Prostate gland (tissue), 2 donors: ENCODE measurements at places on chromosomes 16 and 17.
A peak's percentile ranks its signal among the peaks of the same experiment; 100 is the strongest.

- H3K4me1 ChIP-seq, result no peaks in the 10 kb centered on the region
- no peaks in the 10 kb centered on the region for H3K36me3 ChIP-seq
- DNase-seq, result peak; percentile 25
Observed at GRCh38 chr17:48814504-48814903, 2.5 kb downstream of the TTLL6 start.

GRCh38 chr16:2584729-2585650 lies 47.2 kb downstream of the PDPK1 start:
- no peak overlapping the region for H3K27ac ChIP-seq
- DNase-seq, result no peak
- no peaks in the 10 kb centered on the region for H3K4me1 ChIP-seq
- H3K36me3 ChIP-seq, result peaks cover 12% of the 10 kb centered on the region

- no peaks in the 10 kb centered on the region for H3K27me3 ChIP-seq
- no peak overlapping the region for H3K27ac ChIP-seq
- no peaks in the 10 kb centered on the region for H3K4me1 ChIP-seq
Observed at GRCh38 chr16:68399456-68399855, 48.9 kb downstream of the SMPD3 start.

DNA sequence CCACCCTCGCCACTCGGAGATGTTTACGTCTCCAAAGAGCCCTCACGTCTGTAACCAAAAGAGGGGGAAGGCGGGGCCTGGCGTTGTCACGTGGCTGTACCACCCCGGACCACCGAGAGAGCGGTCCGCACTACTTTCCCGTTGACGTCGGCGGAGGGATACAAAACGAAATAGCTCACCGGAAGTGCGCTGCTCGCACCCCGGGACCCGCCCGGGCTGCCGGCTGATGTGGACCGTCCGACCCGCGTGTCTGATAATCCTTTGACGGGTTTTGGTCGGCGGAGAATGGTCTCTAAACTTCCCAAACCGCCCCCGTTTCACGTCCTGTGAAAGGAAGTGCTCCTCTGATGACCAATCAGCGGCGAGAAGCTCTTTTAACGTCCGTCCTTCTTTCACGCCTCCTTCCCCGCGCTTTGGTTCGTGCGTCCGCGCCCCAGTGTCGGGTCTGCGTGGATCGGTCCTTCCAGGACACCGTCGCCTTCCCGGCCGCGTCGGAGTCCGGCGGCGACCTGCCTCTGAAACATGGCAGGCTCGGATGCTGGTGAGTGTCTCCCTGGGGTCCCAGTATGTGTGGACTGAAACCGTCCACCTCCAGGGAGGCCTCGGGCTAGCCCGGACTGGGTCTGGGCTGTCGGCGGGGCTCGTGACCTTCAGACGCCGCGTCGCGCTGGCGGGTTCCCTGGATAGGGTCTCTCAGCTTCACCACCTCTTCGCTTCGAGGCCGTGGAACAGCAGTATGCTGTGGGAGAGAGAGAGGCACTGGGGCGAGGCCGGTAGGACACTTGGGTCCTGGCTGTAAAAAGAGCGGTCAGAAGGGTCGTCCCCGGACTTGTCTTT lies at the start of gene CEP95:
Gene CEP95, plus strand, starts transcription at position 402 of the 837 bp plus-strand sequence. Its CDS starts 121 bp downstream, at position 523.
- peaks cover 7% of the 10 kb centered on the region for H3K4me1 ChIP-seq
- peak; percentile 91 for DNase-seq
- peaks cover 7% of the 10 kb centered on the region for H3K36me3 ChIP-seq
- H3K27me3 ChIP-seq, result no peaks in the 10 kb centered on the region
- peak within 1 kb of the TSS; percentile 99 for H3K27ac ChIP-seq
- H3K4me3 ChIP-seq, result peak within 1 kb of the TSS; percentile 94

- no peaks in the 10 kb centered on the region for H3K36me3 ChIP-seq
- H3K4me3 ChIP-seq, result no peak overlapping the region
- no peaks in the 10 kb centered on the region for H3K27me3 ChIP-seq
- no peak overlapping the region for H3K27ac ChIP-seq
Observed at GRCh38 chr17:31269578-31269983, 27.5 kb downstream of the OMG start.

DNA sequence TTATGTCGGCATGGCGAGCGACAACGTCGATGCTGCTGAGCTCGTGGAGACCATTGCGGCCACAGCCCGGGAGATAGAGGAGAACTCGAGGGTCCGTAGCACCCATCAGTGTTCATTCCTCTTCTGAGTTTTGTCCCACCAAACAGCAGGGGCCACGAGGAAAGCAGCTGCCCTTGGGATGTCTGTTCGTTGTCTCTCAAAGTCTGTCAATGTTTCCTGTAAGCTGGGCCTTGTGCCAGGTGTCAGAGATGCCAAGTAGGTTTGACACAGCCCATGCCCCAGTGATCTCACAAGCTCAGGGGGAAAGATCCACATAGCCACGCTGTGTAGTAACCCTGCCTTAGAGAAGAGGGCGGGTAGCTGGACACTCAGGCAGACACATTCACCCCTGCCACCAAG lies 22.6 kb downstream of the NTAN1 start:
- H3K4me3 ChIP-seq, result no peak overlapping the region
- H3K36me3 ChIP-seq, result peaks cover 30% of the 10 kb centered on the region
- no peaks in the 10 kb centered on the region for H3K4me1 ChIP-seq
- DNase-seq, result no peak
- no peaks in the 10 kb centered on the region for H3K27me3 ChIP-seq
- H3K27ac ChIP-seq, result no peak overlapping the region

- H3K4me1 ChIP-seq, result no peaks in the 10 kb centered on the region
- peak; percentile 35 for DNase-seq
- no peaks in the 10 kb centered on the region for H3K36me3 ChIP-seq
- no peak overlapping the region for H3K4me3 ChIP-seq
- no peak overlapping the region for H3K27ac ChIP-seq
Observed at GRCh38 chr17:79294459-79295071, 219.9 kb downstream of the ENGASE start.

DNA sequence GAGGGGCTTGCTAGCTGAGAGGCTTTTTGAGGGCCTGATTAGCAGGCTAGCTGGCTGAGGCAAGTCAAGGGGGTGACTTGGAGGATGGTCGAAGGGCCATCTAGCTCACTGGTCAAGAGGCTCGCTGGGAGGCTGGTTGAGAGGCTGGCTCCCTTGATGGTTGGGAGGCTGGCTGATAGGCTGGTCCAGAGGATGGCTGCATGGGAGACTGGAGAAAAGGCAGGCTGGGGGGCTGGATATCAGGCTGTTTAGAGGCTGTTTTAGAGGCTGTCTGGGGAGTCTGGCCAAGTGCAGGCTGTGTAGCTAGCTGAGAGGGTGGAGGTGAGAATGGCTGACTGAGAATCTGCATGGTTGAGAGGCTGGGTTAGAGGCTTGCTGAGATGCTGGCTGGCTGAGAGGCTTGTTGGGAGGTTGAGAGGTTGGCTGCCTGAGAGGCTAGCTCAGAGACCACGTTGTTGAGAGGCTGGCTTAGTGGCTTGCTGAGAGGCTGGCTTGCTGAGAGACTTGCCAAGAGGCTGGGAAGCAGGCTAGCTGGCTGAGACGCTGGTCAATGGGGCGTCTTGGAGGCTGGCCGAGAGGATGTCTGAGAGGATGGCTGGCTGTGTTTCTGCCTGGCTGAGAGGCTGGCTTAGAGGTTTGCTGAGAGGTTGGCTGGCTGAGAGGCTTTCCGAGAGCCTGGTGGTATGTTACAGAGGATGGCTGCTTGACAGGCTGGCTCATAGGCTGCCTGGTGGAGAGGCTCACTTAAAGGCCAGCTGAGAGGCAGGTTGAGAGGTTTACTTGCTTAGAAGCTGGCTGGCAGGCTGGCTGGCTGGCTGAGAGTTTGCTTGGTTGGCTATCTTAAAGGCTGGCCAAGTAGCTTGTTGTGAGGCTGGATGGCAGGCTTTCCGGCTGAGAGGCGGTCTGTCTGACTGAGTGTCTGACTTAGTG lies 36.6 kb upstream of the ACSM2B start:
- no peaks in the 10 kb centered on the region for H3K36me3 ChIP-seq
- DNase-seq, result no peak
- no peak overlapping the region for H3K4me3 ChIP-seq
- H3K27ac ChIP-seq, result peak overlapping the region; percentile 56
- no peaks in the 10 kb centered on the region for H3K27me3 ChIP-seq
- no peaks in the 10 kb centered on the region for H3K4me1 ChIP-seq

DNA sequence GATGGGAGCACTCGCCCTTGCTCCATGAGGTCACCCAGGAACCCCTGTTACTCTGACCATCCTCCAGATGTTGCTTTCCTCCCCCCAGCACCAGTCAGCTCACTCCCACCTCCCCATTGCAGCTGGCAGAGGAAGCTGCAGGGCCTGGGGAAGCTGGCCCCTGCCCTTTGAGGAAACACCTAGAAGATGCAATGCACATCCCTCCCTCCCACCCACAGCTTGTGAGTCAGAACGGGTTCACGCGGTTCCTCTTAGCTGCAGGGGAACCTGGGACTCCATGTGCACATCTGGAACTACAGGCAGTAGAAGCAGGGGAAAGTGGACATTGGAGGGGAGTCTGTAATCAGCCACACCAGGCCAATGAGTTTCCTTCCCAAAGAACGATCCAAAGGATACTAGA lies 96.9 kb downstream of the KATNIP start:
- DNase-seq, result no peak
- H3K36me3 ChIP-seq, result no peaks in the 10 kb centered on the region
- H3K27me3 ChIP-seq, result no peaks in the 10 kb centered on the region
- no peak overlapping the region for H3K4me3 ChIP-seq

DNA sequence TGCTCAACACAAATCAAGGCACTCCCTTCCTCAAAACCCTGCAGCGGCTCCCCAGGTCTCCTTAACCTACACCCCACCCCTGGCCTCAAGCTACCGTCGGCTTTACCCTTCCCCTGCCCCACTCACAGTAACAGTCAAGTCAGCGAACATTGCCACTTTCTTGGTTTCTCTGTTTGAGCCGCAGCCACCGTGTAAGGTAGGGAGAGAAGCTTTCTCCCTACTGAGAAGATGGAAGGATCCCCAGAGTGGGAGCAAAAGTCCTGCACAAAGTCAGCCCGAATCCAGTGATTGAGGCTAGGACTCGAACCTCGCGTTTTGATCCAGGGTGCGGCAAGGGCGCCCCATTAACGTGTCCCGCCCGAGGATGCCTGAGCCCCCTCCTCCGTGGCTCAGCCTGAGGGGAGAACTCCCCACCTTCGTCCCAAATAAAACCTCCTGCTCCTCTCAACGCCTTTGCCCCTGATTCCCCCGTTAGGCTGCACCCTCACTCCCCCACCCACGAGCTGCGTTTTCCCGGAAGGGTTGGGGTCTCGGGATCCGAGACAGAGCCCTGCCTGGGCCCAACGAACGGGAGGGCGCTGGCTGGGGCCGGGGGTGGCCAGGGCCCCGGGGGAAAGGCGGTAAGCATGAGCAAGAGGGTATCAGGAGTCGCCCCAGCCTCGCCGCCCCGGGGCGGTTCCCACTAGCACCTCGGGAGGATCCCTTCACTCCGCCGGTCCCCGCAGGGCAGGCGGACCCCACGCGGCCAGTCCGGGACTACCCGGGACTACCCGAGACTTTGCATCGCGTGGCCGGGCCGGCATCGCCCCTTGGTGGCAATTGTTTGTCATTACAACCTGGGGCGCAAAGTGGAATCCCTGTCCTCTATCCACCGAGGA lies 9.9 kb upstream of the NAGS start:
- peak; percentile 41 for DNase-seq
- no peak overlapping the region for H3K27ac ChIP-seq
- H3K27me3 ChIP-seq, result no peaks in the 10 kb centered on the region
- H3K36me3 ChIP-seq, result no peaks in the 10 kb centered on the region
- no peaks in the 10 kb centered on the region for H3K4me1 ChIP-seq

- H3K36me3 ChIP-seq, result no peaks in the 10 kb centered on the region
- no peak overlapping the region for H3K4me3 ChIP-seq
- no peak for DNase-seq
Observed at GRCh38 chr17:2015314-2015713, 9.8 kb downstream of the RTN4RL1 start.

DNA sequence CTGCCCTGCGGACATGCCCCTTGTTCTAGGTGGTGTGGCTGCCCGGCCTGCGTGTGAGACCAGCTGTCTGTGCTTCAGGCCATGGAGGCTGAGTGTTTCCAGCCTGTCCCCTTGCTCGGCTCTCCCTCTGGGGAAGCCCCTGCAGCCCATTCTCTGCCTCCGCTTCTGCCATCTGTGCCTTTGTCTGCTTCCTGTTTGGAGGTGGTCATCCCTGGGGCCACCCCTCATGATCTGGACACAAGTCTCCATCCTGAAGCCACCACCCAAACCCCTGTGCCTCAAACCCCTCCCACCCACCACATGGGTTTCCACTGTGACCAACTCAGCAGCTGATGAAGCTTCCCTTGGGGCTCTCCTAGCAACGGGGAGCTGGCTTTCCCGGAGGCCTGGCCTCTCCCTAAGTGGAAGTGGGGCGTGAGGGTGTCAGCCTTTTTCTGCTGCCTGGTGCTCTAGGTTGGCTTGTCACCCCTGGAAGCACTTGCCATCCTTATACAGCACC lies 184.9 kb downstream of the SEC14L1 start:
- peak overlapping the region; percentile 94 for H3K27ac ChIP-seq
- H3K4me1 ChIP-seq, result peaks cover 25% of the 10 kb centered on the region
- no peak for DNase-seq

DNA sequence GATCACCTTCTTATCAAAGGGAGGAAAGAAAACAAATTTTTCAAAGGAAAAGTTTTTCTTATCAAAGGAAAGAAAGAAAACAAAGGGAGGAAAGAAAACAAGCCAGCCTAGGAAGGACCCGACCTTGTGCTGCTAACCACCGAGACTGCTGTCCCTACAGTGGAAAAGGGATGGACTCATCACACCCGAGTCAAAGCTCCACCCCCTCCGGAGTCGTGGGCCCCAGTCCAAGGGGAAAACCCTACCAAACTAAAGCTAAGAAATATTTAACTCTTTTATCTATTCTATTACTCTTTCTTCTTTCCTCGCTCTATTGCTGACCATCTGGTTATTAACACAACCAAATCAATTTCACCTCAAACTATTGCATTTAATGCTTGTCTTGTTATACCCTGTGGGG lies 6.1 kb upstream of the ENDOV start:
- no peak overlapping the region for H3K27ac ChIP-seq
- H3K27me3 ChIP-seq, result no peaks in the 10 kb centered on the region
- no peaks in the 10 kb centered on the region for H3K36me3 ChIP-seq
- peaks cover 5% of the 10 kb centered on the region for H3K4me1 ChIP-seq
- no peak for DNase-seq

DNA sequence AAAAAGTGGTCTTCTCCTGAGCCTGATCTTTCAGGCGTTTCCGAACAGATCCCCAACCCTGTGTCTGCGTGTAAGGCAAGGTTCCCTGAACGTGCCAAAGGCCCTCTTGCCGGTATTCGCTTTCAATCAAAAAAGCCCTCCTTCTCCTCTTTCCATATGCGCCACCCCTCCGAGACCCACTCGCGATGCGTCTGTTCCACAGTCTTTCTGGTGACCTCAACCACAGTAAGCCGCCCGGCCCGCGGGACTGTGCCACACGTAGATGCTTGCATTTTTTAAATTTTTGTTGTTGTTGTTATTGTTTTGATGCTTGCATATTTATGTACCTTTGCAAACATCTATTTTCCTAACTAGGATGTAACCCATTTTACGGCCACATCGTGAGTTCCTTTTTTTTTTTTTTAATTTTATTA lies 607 bp upstream of the PRPSAP1 start:
- H3K27ac ChIP-seq, result peak overlapping the region; percentile 89
- H3K4me3 ChIP-seq, result peak overlapping the region; percentile 96
- no peaks in the 10 kb centered on the region for H3K36me3 ChIP-seq
- H3K4me1 ChIP-seq, result no peaks in the 10 kb centered on the region
- DNase-seq, result no peak
